Suppressor macrophage treated with lipopolysaccharide for 4 hours (primary cell): ENCODE measurements at places on chromosomes 5 and 9.
A peak's percentile ranks its signal among the peaks of the same experiment; 100 is the strongest.

- DNase-seq = peak; percentile 20
Observed at GRCh38 chr9:128275198-128276007, at the start of gene GOLGA2. Gene GOLGA2, minus strand, starts transcription at chr9:128276007. Its CDS starts 31 bp downstream, at chr9:128275976.

DNA sequence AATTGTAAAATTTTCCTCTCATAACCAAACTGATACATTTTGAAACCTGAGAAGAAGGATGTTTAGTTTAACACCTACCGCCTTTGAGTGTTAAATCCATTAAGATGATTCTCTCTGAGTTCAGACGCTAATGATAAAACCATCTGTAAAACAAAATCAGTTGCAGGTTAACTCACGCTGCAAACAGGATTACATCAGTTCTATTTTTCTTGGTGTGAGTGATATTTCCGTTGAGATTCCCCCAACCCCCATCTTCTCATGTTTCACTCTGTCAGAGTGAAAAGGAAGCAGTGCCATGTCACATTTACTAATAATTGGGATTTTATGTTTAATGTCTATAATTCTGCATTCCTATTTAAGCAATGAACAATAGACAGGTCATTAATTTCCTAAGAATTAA, 146.5 kb downstream of the FANCC start:
- DNase-seq = no peak

DNA sequence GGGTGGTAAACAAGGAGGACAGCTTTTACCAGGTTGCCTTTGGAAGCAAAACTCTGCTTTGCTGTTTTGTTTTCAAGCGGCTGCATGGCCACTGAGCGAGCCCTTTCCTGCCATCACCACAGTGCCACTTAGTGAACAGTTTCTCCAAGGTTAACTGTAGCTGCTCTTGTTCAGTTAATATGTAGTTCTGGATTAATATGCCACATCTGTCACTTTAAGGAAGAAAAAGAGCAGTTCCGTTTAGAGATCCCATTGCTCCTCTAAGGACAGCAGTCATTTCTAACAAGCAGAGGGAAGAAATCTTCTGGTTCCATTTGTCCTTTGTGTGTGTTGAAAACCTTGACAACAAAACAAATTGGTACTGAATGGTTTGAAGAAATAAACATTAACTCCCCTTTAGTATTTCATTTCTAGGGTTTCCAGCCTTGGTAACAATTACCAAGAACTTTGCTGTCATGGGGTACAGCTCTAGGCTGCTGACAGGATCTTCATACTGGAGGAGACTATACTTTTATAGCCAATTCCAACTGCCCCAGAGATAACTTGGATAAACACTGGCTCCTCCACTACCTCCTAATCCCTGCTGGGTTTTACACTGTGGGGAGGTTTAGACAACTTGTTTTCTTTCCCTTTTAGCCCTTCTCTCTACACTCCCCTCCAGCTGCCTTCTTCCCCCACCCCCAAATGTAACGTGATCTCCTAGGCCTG, 10.3 kb upstream of the ABL1 start:
- no peak for DNase-seq

GRCh38 chr9:6549106-6549800, 96.3 kb downstream of the GLDC start:
- DNase-seq = no peak

DNA sequence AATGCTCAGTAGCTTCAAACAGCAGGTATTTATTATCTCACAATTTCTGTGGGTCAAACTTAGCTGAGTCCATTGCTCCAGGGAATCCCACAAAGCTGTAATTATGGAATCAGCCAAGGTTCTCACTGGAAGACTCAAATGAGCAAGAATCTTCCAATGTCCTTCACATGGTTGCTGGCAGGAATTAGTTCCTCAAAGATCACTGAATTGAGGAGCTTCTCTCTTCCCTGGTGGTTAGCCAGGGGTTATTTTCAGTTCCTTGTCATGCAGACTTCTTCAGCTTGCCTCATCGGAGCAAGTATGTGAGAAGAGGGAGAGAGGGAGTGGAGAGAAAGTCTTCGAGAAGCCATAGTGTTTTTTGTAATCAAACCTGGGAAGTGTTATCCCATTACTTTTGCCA, 2331.9 kb downstream of the MAT2B start:
- no peak for DNase-seq

- no peak for DNase-seq
Observed at GRCh38 chr5:65555287-65555686, 7.7 kb downstream of the CENPK start.

DNA sequence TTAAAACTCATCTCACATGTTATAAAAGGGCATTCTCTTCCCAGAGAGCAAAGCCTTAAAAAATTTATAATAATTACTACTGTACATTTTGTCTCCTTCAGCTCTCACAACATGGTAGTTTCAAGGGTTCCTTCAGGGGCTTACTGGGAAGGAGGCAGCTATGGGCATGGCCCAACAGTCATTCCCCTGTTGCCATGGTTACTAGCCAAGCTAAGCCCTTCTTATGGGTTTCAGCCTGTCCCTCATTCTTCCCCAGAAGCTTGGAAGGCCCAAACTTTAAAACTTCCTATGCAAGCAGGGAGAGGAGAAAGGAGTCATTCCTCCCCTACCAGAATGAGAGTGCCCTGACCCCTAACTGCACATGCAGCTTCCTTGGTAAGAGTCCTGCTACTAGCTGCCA, 82.2 kb upstream of the CNTLN start:
- DNase-seq = no peak

GRCh38 chr5:56684159-56684558, 131.2 kb upstream of the MAP3K1 start:
- DNase-seq = no peak

GRCh38 chr5:61184708-61185107, 22.4 kb upstream of the SMIM15 start:
- DNase-seq = no peak

DNA sequence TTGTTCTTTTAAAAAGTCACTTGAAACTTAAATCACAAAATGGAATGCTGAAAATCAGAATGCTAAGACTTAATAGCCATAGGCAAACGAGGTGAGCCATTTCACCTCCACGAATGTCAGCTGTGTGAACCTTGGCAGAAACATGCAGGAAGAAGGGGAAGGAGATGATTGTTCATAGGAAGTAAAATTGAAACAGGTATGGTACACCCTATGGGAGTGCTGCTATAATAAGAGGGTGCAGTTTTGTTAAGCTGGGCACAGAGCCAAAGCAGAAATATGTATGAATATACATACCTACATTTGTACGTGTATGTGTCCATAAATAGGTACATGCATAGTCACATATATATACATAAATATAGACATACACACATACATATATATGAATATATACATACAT, 51.0 kb upstream of the SPINK5 start:
- DNase-seq = no peak

DNA sequence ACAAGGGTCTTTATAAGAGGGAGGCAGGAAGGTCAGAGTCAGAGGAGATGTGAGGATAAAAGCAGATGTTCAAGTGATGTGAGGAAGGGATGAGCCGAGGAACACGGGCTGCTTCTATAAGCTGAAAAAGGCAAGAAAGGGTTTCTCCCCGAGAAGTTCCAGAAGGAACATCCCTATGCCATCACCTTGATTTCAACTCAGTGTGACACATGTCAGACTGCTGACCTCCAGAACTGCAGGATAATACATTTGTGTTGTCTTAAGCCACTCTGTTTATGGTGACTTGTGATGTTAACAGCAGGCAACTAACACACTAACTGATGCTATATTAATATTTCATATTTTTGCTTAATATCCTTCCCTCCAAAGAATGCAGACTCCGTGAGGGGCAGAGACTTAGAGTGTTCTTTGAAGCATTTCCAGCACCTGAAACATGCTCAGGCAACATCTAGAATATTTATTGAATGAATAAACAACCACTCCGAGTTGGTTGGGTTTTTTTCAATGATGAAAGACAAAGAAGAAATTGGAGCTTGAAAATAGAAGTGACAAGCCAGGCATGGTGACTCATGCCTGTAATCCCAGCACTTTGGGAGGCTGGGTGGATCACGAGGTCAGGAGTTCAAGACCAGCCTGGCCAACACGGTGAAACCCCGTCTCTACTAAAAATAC, 77.6 kb upstream of the ADRA1B start:
- DNase-seq = no peak

- DNase-seq = no peak
Observed at GRCh38 chr5:139733698-139734538, 61.7 kb upstream of the PSD2 start.

- DNase-seq = no peak
Observed at GRCh38 chr5:95153511-95153910, 131.4 kb downstream of the MCTP1 start.

DNA sequence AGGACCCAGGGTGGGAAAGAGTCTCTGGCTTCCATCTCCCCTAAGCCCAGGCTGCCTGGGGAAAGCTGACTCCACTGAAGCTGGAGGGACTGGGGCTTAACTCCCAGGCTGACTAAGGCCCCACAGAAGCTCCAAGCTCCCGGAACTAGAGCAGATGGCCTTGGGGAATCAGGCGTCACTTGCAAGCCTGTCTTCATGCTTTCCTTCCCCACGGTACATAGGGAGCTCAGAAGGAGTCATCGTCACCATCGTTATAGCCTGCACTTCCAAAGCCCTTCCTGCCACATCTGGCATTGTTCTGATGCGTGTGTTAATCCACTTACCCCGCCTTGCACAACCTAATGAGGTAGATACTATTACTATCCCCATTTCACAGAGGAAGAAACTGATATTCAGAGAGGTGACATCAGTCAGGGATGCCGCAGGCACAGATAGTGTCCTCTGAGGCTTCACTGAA, 11.5 kb downstream of the AQP3 start:
- no peak for DNase-seq

DNA sequence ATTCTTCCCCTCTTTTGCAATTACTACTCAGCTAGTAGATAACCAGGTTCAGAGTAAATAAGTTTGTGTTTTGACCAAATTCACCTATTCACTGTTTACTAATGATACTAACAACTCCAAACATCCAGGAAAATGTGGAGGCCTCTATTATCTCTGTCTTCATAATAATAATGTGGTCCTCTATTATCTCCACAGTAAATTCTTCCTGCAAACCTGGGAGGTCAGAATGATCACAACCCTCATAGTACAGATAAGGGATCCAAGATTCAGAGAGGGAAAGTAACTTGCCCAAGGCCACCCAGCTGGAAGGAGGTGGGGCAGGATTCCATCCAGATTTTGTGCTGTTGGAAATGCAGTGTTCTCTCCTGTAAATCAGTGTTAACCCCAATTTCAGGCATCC, 9.6 kb upstream of the MSX2 start:
- no peak for DNase-seq

DNA sequence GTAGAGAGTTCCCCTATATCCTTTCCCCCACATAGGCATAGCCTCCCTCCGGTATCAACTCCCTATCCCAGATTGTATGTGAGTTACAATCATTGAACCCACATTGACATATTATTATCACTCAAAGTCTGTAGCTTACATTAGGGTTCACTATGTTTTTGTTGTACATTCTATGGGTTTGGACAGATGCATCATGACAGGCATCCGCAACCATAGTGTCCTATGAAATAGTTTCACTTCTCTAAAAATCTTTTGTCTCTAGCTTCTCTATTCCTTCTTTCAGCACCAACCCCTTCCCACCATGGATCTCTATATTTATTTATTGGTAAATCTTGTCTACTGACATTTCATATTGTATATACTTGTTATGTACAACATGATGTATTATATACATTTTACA, 31.6 kb downstream of the TAF11L14 start:
- DNase-seq = peak; percentile 1

GRCh38 chr9:128406848-128407391, 13.7 kb upstream of the CERCAM start:
- DNase-seq = no peak

- DNase-seq = no peak
Observed at GRCh38 chr5:177535125-177535524, 18.4 kb upstream of the DDX41 start.

- peak; percentile 66 for DNase-seq
Observed at GRCh38 chr5:154858972-154859871, 795 bp downstream of the CNOT8 start.

- no peak for DNase-seq
Observed at GRCh38 chr5:29897916-29898315, 1295.6 kb upstream of the CDH6 start.
